AG09309 (cell line): ENCODE measurements at places on chromosomes 13 and 19.

DNA sequence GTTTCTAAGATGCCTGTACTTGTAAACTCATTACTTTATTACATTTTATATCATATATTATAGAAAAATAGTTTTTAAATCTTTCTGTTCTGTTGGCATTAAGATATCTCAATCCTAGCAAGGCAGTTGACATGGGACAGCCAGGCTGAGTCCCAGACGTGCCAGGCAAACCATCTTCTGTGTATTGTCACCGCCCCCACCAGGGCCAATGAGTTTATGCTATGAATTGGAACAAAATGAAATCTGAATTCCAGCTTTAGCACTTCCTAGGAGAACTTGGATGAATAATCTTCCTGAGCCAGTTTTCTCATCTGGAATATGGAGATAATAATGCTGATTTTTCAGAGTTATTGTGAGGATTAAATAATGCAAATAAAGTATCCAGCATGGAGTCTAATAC is 79.9 kb upstream of the GSX1 start:
- DNase-seq, result no peak

GRCh38 chr19:6668691-6669090 is 1.3 kb downstream of the TNFSF14 start:
- DNase-seq, result no peak

DNA sequence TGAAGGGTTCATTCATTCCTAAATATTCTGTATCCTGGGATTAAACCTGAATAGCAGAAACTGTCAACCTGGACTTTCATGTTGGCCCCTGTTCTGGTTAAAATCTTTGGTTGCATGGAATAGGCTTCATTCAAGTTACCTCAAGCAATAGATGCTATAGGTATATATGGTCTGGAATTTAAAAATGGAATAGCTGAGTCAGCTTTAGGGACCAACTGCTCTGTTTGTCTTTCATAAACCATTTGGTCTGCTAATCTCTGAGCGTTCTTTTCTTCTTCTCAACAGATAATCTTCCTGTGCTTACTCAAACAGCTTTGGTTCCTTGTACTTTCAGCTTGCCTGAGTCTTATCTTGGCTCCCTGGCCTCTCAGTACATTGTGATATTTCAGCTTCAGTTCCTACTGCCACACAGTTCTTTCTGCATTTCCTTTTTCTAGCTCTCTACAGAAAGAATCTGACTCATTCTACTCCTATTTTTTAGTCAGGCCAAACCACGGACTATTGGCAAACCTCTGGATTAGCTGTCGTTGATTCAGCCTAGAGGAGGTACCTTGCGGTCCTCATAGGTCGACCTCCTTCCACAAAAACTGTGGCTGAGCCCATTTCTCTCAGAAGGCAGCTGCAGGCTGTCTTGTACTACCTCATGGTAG is 35.9 kb upstream of the MAB21L1 start:
- DNase-seq, result peak; percentile 91

GRCh38 chr13:87661471-87661870 is 9.7 kb upstream of the SLITRK5 start:
- DNase-seq, result no peak

GRCh38 chr13:30341815-30342570 is 34.6 kb upstream of the KATNAL1 start:
- peak; percentile 81 for DNase-seq

DNA sequence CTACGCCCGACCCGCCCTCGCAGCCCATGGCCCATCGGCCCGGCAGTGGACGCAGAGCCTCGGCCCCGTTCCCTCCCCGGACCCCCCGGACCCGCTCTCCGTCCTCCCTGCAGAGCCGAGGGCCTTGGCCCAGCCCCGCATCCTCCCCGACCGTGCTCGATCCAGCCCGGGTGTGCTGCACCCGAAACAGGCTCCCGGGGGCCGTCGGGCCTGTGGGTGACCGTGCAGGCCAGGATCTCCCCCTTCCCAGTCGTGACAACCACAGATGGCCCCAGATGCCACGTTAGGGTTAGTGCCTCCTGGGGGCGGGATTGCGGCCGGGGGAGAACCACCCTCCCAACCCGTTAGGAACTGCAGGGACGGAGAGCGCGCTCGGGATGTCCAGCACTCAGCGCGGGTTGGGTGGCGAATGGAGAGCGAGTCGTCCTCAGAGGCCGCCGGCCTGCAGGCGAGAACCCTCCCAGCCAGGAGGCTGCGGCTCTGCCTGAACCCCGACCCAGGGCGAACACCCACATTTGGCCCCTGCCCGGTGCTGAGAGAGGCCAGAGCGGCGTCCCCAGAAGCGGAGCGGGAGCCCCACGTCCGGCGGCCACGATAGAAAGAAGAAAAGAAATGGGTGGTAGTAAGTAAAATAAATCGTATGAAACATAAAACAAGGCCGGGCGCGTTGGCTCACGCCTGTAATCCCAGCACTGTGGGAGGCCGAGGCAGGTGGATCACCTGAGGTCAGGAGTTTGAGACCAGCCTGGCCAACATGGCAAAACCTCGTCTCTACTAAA is 6.7 kb upstream of the MADCAM1 start:
- DNase-seq, result no peak

DNA sequence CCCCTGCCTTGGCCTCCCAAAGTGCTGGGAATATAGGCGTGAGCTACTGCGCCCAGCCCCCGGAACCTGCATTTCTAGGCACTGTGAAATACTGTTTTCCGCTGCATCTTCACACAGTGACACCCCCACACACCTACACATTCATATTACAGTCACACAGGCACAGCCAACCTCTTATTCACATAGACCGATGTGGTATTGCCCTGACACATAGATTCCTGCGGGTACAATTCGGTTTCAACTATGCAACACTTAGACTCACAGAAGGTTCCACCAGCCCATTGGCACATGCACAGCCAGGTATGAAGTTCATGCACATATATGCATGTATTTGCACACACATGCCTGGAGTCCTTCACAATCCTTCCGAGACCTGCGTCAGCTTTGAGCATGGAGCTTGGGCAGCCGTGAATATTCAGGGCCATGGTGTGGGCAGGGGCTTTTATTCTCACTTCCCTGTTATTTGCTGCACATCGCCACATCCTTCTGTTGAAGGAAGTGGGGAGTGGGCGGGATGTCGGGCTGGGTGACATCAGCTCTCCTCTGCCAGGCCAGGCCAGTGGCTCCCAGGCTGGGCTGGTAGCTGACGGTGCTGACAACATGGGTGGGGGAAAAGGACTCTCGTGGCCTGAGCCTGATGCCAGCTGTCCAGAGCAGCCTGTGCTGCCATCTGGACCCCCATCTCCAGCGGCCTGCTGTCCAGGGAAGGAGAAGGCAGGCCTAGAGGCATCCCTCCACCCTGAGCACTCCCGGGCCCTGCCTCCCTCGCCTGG is 5.4 kb upstream of the CDC37 start:
- DNase-seq, result no peak

DNA sequence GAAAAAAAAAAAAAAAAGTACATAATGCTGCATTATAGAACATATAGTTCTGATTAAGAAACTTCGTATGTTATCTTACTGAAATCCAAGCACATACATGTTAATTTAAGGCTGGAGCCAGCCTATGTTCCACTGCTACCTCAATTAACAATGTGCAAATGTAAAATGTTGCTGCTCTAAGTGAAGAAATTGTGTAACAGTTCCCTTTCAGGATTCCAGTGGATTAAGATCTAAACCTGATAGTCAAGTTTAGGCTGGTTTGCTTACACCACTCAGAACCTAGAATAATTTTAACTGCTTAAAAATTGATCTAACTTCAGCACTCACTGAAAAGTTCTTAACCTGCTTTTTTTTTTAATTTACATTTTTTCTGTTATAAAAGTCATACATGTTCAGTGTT is 4.2 kb downstream of the VPS36 start:
- no peak for DNase-seq

DNA sequence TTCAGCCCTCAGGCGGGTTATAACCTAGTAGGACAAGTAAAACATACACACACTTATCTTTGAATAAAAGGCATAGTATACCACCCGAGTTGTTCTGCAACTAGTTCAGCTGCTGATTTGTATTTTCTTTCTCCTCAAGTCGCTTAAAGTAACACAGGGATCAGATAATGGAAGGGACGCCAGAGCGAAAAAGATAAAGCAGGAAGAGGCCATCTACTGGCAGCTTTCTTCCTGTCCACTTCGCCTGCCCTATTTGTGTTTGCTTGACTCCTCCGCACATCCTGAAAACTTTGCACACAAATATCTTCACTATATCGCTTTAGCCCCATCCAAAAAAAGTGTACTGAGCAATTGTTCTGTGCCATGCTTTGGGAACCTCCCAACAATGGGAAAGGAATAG is 238.0 kb upstream of the SOX21 start:
- DNase-seq, result no peak
